ENCODE measurements at places on chromosomes 2 and 18.
A peak's percentile ranks its signal among the peaks of the same experiment; 100 is the strongest.

DNA sequence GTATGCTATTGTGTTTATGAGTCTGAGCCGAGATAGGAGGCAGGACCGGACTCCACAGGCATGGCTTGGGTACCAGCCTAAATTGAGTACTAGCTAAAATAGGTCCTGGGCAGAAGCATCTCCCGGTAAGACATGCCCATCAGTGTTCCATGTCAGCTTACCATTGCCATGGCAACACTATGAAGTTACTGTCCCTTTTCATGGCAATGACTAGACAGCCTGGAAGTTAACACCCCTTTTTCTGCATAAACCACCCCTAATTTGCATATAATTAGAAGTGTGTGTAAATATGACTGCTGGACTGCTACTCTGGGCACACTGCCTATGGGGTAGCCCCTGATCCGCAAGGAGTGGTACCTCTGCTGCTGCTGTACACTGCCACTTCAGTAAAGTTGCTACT, 1005.1 kb upstream of the FAM98A start:
- DNase-seq: no peak

DNA sequence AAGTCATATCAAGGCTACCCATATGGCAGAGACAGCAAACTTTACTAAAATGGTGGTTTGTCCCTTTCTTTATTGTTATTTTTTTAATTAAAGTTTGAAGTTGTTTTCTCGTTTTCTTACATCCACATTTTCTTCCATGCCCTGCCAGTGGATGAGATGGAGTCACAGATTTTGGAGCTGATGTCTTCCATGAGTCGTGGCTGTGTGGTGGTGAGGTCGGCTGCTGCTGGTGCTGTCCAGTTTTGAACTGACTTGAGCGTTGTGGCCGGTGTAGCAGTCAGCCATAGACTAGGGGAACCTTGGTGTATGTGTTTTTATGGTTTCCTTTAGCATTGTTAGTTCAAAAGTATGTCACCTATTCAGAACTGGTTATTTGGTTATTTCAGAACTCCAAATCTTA, 182.8 kb downstream of the SH3RF3 start:
- no peak for DNase-seq

GRCh38 chr18:49021433-49022129, 70.8 kb upstream of the SMAD7 start:
- no peak for DNase-seq

GRCh38 chr2:238167761-238168160, 9.0 kb downstream of the ERFE start:
- no peak for DNase-seq

GRCh38 chr18:51588616-51589015, 391.1 kb upstream of the MEX3C start:
- DNase-seq: no peak

DNA sequence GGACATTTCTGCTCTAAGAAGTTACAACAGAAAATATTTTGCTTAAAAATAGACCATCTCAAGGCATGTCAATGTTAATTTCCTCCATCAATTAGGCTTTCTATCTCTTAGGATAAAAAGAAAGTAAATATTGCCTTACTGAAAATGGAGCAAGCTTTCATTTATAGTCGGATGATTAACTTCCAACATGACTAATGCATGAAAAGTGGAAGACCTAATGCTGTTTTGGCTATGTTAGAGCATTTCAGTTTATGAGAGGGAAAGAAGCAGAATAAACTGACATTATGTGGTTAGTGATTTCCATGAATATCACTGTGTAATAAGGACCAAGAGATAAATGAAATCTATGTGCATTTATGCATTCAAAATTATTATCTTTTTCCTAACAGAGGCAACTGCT, 475.2 kb upstream of the UBE2E3 start:
- no peak for DNase-seq

- no peak for DNase-seq
These were observed 458.3 kb upstream of the CELF4 start for GRCh38 chr18:38023871-38024270.

DNA sequence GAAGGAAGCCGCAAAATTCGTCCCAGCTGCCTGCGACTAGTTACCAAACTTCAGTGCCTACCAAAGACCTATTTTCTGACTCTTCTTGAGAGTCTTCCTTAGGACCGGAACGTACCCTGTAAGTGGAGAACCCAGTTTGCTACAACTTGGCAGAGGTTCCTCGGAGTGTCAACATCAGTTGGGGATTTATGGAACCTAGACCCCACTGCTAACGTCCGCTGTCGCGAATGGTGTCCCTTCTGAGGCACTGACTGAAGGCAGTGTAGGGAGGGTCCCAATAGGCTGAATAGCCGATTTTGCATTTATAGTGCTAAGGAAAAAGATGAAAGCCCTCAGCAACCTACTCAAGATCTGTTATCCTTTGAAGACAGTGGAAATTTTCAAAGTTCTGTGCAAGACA, 568 bp upstream of the STK17B start:
- DNase-seq: no peak

- no peak for DNase-seq
These were observed 22.5 kb downstream of the TBR1 start for GRCh38 chr2:161438598-161438997.

- DNase-seq: no peak
These were observed 248.2 kb upstream of the TNP1 start for GRCh38 chr2:217108086-217108485.

- no peak for DNase-seq
These were observed 801.3 kb downstream of the ERBB4 start for GRCh38 chr2:211737282-211737681.

DNA sequence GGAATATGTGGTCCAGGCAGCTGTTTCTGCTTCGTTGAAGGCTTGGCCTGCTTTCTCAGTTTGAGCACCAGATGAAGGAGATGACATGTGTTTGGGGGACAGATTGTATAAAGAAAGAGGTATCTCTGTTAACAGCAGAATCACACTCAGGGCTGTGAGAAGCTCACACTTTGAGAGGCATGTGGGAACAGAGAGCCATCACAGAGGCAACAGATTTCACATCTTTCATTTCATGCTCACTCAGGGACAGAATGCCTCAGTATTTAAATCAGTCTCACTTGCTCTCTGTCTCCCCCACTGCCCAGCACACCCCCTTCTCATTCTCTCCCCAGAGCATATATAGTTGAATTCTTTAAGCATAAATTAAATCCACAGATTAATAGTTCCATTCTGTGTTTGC, 37.4 kb downstream of the KIAA2012 start:
- DNase-seq: no peak

DNA sequence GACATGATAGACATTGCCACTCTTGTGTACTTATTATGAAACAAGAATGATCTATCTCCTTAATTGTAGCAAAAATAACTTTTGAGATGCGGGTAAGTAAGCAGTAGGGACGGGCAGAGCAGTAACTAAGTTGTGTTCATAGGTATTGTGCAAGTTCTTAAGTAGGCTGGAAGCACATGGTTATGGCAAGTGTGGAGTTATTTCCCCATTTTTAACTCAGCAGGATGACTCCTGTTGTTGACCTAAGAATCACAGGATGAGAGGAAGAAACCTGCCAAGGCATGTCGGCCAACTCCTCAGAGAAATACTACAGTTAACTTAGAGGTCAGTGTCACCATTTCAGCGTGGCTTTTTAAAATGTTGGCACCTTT, 51.1 kb upstream of the FN1 start:
- no peak for DNase-seq

DNA sequence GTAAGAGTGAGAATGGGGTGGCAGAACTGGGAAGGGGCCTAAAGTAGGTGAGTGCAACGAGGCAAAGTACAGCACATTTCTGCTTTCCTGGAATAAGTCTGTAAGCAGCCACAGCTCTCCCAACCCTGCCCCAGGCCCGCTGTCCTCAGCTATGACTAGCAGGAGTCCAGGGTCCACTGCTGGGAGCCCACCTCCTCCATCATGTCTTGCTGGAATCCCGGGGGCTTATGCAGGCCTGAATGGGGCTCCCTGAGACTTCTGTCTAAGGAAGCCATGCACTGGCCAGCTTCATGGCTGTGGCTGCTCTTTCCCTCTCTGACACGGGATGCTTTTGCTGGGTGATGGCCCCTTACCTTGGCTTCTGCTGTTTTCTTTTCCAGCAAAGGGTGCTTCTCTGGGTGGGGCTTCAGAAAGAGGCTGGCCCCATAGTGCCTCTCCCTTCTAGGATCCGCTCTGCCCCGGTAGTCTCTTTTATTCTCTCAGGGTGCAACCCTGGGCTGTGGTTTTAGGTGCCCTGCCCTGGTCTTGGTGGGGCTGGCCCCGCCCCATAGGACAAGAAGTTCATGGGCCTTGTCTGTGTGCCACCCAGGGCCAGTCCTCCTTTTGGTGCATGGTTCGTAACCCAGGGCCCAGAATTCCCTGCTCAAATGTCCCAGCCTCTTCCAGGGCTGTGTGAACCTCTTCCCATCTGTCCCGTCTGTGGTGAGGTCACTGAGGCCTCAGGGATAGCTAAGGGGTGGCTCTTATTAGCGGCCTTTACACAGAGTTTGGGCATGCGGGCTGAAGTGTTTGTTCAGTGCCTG, 33.8 kb upstream of the POLE4 start:
- no peak for DNase-seq

GRCh38 chr2:152466980-152467676, 132.2 kb downstream of the FMNL2 start:
- no peak for DNase-seq

DNA sequence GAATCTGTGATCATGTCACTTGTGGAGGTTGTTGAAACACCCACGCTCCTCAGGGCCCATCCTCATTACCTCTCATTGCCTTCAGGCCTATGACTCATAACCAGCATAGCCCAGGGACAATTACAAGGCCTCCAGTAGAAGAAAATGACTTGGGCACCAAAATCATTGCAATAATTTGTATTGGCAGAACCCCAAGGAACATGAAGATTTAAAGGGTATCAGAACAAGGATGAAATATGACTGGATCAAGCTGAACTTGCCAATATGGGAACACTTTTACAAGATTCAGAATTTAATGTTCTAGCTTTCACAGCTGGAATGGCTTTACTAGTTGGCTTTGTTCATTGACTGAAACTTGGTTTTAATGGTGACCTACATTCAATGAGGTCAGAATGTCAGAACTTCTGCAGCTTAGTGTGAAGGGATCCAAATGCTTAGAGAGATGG, 156.4 kb downstream of the COPS8 start:
- no peak for DNase-seq

- DNase-seq: no peak
These were observed 186.4 kb upstream of the FAM98A start for GRCh38 chr2:33785201-33786106.

GRCh38 chr18:75527848-75528685, 100.6 kb upstream of the SMIM21 start:
- no peak for DNase-seq

- no peak for DNase-seq
These were observed 32.7 kb downstream of the QPCT start for GRCh38 chr2:37377187-37377532.

DNA sequence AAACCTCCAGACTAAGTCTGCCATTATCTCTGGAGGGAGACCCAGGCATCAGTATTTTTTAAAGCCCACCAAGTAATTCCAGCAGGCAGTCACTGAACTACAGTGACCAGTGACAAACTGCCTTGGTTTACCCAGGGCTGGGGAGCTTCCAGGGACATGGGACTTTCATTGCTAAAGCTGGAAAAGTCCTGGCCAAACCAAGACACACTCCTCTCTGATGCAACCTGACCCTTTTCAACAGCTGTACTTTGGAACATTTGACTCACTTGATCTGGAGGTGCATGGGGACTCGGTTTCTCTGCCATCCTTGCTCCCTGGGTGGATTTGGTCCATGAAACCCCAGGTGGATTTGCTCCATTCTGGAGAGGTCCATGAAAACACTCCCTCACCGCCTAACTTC, 7.0 kb downstream of the MRO start:
- no peak for DNase-seq

GRCh38 chr18:58045242-58046092, 1.4 kb downstream of the NEDD4L start:
- DNase-seq: peak; percentile 52

DNA sequence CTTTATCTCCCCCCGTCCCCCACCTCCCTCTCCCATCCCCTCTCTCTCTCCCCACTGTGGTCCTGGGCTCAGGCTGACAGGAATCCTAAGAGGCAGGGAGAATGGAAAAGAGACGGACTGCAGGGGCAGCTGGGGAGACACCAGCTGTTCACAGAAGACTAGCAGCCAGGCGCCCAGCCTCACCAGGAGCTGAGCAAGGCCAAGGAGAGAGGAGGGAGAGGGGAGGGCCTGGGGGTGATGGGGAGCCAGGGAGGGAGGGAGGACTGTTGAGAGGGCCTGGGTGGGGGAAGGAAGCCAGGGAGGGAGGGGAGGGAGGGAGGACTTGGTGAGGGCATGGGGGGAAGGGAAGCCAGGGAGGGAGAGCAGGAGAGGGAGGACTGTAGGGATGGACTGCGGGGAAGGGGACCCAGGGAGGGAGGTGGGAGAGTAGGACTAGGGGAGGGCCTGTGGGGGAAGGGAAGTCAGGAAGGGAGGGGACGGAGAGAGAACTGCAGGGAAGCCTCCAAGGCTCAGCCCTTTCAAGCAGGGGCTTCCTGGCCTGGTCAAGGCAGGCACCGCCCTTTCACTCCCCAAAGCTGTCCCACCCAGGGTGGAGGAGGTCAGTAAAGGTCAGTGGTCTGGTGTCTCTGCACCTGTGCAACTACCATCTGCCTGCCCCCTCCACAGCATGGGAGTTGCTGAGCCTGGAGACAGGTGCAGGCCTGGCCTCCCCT, 517.7 kb upstream of the MYT1L start:
- no peak for DNase-seq

- no peak for DNase-seq
These were observed 11.8 kb downstream of the WIPF1 start for GRCh38 chr2:174585657-174586252.

- DNase-seq: no peak
These were observed 408.1 kb downstream of the THSD7B start for GRCh38 chr2:137173463-137173862.

- no peak for DNase-seq
These were observed 51.2 kb upstream of the PXDN start for GRCh38 chr2:1795261-1796231.

- no peak for DNase-seq
These were observed 6.8 kb downstream of the BIRC6 start for GRCh38 chr2:32363597-32363996.

- DNase-seq: no peak
These were observed 44.5 kb upstream of the RMND5A start for GRCh38 chr2:86675511-86676015.

GRCh38 chr2:159803235-159803962, 5.4 kb upstream of the CD302 start:
- DNase-seq: no peak

GRCh38 chr2:153939124-153939796, 67.5 kb downstream of the GALNT13 start:
- DNase-seq: no peak

- DNase-seq: no peak
These were observed 27.8 kb downstream of the WDR7 start for GRCh38 chr18:56678836-56679565.

- DNase-seq: no peak
These were observed 19.2 kb downstream of the RMP24 start for GRCh38 chr18:35991696-35992095.

DNA sequence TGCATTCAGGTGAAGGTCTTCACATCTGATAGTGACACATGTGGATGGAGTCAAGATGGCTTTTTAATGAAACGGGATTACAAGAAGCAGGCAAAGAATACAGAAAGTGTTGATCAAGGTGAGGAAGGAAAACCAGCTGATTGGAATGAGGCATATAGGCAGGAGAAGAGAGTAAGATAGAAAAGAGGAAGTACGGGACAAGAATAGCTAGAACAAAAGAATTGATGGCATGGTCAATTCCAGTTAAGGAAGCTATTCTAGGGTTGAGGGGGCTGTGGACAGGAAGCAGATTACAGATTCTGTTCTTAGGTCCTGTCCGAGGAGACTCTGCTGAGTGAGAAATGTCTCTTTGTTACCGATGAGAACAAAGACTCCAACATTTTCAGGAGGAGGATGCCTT, 13.2 kb upstream of the NCK2 start:
- DNase-seq: no peak

Measured in activated T-cell treated with anti-CD3 and anti-CD28 coated beads, Interleukin-2, amount 50 U/mL, for 1 hour (primary cell).